ENCODE measurements at places on chromosomes 5 and 9. TPM values are rescaled to one million over a fixed set of nuclear protein-coding genes. Genes with fewer than 3 reads are reported as not detected.
A peak's percentile ranks its signal among the peaks of the same experiment; 100 is the strongest.

DNA sequence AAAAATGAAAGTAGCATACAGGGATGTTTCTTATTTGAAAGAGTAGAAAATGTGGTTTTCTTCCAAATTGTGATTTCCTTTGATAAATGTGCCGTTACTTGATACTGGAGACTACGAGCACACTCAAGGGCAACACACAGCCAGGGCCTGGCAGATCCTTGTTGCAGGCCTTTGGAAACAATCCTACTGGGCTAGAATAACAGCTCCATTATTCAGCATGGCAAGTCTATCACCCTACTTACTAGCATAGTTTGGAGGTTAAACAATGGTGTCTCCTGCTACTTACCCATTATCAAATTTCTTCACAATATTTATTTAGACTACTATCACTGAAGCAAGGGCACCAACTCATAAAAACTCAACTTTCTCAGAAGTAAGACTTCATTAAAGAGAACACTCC, 140.8 kb upstream of the ZNF608 start:
- no peak for DNase-seq

DNA sequence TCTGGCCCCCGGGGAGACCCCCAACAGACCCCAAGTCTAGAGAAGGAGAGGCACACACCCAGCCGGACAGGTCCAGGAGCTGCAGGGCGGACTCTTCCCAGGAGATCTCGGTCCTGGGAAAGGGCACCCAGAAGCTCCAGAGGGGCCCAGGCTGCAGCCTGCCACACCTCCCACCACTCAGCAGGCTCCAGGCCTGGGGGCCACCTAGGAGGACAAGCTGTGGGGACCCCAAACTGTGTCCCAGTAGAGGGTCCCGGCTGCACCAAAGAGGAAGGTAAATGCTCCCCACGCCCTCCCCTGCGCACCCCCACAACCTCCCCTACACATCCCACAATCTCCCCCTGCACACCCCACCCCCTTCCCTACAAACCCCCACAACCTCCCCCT, 48.5 kb downstream of the PLEKHG4B start:
- no peak for DNase-seq

- no peak for DNase-seq
These were observed 15.4 kb downstream of the CCL28 start for GRCh38 chr5:43396762-43397304.

DNA sequence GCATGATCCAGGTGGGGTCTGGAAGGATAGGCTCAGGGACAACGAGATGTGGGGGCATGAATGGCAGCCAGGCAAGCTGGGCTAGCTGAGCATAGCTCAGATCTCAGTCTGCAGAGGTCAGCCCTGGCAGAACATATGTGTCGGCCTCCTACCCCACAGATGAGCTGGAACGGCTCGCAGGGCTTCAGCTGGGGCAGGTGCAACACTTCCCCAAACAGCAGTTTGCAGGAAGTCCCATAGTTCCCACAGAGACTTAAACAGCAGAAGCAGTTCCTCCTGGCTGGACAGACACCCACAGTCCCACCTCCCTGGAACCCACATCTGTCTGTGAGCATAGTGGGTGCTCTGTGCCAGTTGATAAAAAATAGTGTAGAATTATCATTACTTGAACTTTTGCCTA, 404.6 kb downstream of the GADD45G start:
- no peak for DNase-seq

- DNase-seq = no peak
These were observed 535.3 kb downstream of the EFNA5 start for GRCh38 chr5:107135391-107135790.

DNA sequence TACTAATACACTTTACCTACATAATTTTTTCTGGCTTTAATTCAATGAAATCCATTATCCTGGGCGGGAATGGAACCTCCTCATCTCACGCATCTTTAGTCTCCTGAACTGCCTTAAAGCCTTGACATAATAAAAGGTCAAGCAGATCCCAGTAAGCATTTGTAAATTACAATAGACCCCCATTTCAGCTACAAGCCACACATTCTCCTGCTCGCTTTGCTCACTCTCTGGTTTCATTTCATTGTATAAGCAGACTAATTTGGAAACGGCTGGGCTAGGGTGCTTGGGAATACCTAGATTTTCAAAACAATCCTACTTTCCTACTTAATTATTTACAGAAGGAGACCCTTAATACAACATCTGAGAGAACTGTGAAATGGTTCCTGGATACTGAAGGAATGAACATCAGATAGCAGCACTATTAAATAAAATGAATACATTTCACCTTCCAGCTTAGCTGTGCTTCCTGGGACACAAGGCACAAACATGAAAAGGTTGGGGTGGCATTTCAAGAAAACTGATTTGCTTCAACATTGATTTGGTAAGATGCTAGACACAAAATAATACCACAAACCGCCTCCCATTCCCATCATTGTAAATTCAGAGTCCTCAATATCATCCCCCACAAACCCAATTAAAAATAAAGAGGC, 1.5 kb downstream of the JAKMIP2 start:
- no peak for DNase-seq

DNA sequence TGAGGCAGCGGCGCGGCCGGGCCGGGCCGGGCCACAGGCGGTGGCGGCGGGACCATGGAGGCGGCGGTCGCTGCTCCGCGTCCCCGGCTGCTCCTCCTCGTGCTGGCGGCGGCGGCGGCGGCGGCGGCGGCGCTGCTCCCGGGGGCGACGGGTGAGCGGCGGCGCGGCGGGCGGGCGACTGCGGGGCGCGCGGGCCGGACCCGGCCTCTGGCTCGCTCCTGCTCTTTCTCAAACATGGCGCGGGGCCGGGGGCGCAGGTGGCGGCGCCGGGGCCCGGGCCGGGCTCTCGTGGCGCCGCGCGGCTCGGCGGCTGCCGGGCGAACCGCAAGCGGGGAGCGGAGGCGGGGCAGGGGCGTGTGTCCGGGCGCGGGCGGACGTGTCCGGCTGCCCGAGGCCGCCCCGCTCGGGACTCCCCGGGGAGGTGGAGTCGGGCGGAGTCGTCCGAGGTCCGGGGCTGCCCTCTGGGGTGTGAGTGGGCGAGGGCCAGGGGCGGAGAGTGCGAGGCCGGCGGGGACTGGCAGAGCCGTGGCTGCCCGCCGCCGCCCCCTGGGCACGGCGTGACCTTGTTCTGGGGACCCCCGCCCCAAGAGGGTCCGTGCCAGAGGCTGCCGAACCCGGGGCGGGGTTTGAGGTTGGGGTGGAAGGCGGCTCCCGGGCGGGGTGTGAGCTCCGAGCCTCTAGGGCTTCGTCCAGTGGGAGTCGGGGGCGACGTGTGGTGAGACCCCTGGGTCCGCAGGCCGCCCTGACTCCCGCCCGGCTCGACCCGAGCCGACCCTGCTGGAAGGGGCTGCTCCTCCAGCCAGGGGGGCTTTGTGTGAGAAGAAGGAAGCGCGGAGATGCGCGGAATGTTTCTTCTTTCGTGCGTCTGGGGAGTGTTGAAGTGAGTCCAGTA, 485 bp downstream of the TGFBR1 start:
- DNase-seq = peak; percentile 14

DNA sequence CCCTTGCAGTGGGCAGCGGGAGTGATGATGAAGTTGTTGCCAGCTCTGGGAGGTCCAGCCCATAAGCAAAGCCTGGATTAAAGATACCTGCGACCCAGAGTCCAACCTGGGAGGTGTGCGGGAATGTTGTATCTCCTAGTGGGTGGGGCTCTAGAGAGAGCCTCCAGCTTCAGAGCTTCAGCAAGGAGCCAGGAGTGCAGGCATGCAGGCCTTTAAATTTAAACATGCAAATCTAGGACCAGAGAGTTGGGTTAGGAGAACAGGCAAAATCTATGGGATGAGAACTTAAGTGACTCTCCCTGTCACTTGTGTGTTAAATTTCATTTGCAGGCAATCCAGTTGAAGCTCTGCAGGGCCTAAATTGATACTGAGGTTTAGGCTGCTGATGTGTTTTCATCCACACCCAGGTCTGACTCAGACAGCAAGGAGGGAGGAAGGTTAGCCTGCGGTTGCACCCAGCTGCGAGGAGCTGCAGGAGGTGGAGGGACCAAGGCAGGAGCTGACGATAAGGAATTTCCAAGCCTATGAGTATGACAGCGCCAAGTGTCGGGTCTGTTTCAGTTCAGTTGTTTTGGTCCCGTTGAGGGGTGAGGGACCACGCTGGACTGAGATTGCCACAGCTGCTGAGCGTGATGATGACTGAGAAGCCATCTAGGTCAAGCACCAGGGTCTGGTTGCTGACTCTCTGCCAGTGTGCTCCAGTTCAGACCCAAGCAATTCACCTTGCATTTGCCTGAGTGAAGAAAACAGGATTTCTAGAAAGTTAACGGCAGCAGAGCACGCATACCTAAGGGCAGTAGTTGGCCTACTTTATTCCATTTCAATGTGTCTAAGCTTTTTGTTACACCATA, 243.0 kb downstream of the ICE1 start:
- peak; percentile 94 for DNase-seq

GRCh38 chr9:128383007-128383753, 12.0 kb downstream of the URM1 start:
- DNase-seq = no peak

GRCh38 chr5:1999794-2000193, 117.1 kb upstream of the IRX4 start:
- DNase-seq = no peak

DNA sequence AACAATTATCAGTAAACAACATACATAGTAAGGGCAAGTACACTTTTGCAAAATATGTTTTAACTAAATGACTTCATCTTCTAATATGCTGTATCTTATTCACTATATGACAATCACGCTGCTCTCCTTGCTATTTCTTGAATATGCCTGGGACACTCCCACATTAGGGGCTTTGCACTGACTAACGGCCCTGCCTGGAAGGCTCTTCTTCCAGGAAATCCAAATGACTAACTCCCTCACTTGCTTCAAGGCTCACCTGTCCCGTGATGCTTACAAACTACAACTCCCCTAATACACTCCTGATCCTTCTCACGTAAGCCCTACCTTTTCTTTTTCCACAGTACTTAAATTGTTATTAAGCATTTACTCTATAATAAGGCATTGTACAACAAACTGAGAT, 10.6 kb downstream of the ERP44 start:
- DNase-seq = no peak

DNA sequence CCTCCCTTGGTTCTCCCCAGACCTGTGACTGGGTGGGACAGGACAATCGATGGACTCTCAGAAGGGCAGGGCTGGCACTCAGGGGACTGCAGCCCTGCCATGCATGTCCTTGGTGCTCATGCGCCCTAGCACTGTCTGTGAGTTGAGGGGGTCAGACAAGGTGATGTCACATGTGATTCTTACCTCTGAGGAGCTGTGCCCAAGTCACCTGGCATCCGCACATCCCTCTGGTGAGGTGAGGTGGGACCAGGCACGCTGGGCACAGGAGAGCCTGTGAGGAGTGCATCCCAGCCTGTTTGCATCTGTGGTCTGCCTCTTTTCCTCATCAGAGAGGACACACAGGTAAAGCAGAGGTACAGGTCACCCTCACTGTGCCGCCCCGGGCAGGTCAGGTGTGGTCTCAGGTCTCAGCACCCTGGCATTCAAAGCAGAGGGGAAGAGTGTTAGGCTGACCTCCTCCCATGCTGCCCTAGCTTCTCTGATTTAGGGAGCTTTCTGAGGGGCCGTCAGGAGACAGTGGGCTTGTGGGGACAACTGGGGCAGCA, 14.8 kb downstream of the TRIP13 start:
- no peak for DNase-seq

DNA sequence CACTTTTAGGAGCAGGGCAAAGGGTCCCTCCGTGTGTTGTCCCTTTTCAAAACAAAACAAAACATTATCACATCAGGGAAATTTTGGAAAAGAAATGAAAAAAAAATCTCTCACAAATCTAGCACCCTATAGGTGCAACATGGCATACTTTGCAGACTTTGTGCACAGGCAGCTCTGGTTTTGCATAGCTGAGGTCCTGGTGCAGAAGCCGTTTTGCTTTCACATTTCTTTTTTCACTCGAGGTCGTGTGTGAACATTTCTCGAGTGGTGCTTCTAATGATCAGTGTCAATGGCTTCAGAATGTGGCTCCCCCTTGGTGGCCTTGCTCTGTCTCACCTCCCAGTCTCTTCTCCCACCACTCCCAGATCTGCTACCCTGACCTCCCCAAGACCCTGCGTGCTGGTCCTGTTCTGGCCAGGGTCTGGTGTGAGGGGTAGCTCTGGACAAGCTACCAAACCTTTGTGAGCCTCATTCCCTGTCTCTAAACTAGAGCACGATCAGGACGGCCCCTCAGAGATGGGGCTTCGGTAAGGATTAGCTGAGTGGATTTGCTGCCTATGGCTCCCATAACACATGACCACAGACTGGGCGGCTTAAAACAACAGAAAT, 258.0 kb downstream of the NSG2 start:
- DNase-seq = no peak

- no peak for DNase-seq
These were observed 23.1 kb upstream of the MVB12B start for GRCh38 chr9:126303488-126303887.

DNA sequence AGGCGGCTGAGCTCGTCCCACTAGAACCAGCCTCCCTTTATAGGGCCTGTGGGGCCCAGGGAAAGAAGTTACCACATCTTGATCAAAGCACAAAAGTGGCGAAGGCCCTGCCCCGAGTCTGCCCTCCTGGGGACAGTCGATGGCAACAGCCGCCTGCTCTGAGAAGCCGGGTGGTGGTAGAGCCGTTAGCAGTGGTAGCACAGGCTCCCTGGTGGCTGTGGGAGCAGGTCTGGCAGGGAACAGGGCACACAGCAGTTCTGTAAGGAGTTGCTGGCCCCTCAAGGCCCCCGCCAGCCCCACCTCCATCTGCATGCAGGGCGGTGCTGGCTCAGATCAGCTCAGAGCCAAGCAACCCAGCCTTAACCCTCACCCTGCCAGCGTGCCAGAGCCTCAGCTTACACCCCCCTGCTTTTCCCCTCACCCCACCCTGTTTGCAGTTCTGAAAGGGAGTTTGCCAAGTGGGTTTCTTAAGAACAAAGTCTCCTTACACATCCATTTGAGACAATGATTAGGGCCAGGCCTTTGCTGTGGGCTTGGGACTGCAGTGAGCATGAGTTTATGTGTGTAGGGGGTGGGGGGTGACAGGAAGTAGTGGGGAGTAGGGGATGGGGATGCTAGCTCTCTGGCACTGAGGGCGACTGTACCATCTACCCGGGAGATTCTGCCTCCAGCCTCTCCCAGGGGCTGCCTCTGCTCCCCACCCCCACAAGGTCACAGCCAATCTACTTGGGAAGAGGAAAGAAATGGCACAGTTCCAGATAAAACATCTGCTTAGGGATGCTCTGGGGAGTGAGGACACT, 11.8 kb downstream of the ACSL6 start:
- no peak for DNase-seq

Gene CXCL14
- 1.7 TPM for total RNA-seq

Gene CBY3
- not detected for total RNA-seq

Gene F2RL2
- total RNA-seq = 93.9 TPM

Gene PPP2CA
- total RNA-seq = 250 TPM

Gene ENTR1
- total RNA-seq = 36.5 TPM

Gene SLC6A19
- not detected for total RNA-seq

Gene GPR150
- not detected for total RNA-seq

Gene DRD1
- 0.25 TPM for total RNA-seq

Gene TNFSF8
- total RNA-seq = not detected

Gene FOXE1
- not detected for total RNA-seq

Gene PCDHGB6
- total RNA-seq = 0.02 TPM

Gene GBGT1
- total RNA-seq = not detected

Gene PTPA
- 91.8 TPM for total RNA-seq

Gene MARCOL
- total RNA-seq = not detected

Gene EXOSC2
- total RNA-seq = 51.5 TPM

Gene CCDC112
- 2.2 TPM for total RNA-seq
